Activated CD4-positive, CD25-positive, alpha-beta regulatory T cell treated with anti-CD3 and anti-CD28 coated beads, Interleukin-2, amount 50 U/mL, for 24 hours (primary cell): ENCODE measurements at places on chromosomes 2 and 18.

DNA sequence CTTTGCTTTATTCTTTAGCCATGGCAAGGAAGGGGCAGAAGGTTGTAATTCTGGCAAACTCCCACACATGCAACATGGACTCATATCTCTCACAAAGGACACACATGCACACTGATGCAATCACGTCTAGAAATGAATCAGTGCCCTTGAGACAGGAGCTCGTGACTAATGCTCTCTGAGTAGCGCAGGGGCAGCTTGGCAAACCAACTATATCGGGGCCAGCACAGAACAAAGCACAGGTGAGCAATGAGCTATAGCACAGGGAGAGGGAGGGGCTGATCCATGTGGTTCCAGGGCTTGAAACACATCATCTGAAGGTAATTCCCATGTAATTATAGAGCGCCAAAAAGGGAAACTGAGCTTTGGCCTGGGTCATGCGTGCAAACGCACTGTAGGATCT, 165.2 kb upstream of the KLF7 start:
- peak; percentile 89 for ATAC-seq

- no peak for ATAC-seq
Observed at GRCh38 chr18:67794521-67794920, 278.0 kb upstream of the DSEL start.

- ATAC-seq = no peak
Observed at GRCh38 chr2:171703574-171704347, 16.5 kb downstream of the DYNC1I2 start.

DNA sequence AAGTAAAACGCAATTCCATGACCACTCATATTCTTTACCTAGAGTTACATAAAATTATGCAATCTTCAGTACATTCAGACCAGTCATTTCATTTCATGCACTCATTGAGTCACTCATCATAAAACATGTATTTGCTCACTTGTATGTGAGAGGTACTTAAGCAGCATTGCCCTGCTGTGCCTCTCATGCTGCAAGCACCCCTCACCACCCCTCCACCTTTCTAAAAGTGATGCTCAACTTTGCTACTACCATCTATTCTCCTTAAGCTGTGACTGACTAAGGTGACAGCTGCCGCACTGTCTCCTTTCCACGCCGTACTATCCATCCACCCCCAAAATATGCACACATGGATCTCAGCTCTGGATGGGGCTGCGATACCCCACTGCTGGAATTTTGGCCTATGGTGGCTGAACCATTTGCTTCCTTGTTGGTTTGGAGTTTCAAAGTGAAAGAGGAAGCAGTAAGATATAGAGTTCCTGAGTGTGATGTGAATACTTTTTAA, 7.2 kb downstream of the ARHGAP25 start:
- ATAC-seq = peak; percentile 80

DNA sequence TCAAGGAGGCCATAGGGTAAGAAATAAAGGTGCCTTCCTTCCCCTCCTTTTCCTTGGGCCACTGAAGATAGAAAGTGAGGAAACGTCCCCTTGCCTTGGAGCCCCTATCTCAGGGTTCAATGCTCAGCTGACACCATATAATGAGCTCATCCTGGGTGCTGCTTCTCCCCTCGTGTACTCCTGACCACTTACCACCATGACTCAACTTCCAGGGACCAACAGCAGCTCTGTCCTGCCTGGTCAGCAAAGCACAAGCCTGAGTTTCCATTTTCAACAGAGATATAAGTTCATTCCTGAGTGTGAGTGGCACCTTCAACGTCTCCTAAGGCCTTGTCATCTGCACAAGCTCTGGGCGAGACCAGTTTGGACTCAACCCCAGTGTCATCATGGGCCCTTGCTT, 151.2 kb downstream of the CAPN13 start:
- no peak for ATAC-seq

- ATAC-seq = no peak
Observed at GRCh38 chr2:121501554-121501953, 29.1 kb upstream of the RNU4ATAC start.

DNA sequence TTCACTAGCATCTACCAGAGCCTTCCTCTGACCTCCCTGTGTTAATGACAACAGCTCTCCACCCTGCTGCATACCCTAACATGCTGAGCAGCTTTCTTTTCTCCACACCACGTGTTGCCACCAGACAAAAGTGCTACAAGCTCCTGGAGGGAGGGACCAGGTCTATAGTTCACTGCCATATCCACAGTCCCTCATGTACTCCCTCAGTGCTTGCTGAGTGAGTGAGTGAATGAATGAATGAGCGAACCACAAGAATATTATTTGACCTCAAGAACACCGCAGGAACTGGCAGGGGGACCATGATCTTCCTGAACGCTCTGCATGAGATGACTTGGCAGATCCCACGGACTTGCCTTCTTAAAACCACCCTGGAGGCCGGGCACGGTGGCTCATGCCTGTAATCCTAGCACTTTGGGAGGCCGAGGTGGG, 47.4 kb upstream of the CAB39 start:
- ATAC-seq = no peak

DNA sequence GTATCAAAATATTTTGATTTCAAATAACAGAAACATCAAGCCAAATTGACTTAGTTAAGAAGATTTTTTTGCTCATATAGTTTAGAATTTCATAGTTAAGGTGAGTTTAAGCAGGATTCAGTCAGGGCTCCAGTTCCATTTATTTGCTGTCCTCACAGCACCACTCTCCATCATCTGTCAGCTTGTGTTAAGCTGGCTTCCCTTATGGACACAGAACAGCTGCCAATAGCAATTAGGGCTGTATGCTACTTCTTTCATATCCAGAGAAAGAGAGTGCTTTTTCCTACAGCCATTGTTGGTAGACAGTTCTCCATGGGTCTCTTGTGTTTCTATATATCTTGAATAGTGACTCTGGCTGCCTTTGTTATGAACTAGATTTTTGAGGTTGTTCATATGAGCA, 95.4 kb upstream of the CYP20A1 start:
- no peak for ATAC-seq

DNA sequence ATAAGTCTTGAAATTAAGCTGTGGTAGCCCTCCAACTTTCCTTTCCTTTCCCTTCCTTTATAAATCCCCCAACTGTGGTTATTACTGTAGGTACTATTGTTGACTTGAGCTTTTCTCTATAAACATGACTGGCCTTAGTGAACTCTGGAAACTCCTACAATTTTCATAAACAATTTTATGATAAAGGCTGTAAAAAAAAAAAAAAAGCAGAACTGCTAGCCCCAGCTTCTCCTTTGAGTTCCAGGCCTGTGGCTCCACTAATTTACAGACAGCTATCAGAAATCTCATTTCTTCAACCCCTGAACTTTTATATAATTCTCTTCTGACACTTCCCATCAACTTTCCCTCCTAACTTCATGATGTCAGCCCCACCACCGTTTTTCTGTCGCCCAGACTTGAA, 174.3 kb downstream of the IKZF2 start:
- no peak for ATAC-seq

- ATAC-seq = no peak
Observed at GRCh38 chr2:101399021-101399799, 11.9 kb upstream of the CREG2 start.

DNA sequence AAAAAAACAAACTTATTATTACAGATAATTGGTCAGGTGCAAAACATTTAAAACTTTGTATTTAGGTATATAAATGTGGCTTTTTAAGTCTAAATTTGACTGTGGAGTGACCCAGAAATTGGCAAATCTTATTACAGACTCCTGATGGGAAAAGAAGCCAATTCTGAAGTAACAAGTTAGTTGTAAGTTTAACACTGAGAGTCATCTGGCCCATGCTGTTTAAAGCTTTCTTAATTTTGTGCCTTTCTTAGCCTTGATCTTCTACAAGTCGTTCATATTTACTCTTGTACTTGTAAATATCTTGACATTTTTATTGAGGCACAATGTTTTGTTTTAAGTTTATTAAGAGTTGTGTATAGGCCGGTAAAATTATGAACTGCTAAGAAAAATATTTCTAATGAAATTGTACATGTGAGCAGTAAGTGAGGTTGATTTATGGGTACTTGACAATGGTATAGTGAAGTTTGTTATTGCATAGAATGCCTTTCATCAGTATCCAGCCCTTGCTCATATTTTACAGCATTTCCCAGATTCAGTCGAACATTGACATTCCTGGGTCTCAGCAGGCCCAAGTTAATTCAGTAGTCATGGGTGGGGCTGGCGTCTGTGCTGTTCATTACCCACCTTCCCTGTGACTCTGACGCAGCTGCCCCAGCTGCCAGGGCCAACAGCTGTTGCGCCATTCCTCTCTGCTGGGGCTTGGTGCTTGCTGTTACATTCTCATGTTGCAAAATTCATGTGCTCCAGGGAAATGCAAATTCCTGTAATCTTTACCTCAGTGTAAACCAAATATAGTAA, 121.4 kb downstream of the ZNF236 start:
- no peak for ATAC-seq

DNA sequence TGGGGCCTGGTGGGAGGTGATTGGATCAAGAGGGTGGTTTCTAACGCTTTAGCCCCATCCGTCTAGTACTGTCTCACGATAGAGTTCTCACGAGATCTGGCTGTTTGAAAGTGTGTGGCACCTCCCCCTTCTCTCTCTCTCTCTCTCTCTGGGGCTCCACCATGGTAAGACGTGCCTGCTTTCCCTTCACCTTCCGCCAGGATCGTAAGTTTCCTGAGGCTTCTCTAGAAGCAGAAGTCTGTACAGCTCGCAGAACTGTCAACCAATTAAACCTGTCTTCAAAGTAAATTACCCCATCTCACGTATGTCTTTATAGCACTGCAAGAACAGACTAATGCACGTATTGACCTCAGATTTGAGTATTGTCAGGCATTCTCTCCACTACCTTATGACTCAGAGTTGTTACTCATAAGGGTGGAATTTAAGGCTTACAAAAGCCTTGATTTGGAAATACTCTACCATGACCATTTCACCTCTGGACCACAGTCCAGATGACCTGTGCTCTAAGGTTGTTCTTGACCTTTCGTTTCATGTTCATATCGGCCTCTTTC, 99.5 kb upstream of the AGAP1 start:
- ATAC-seq = no peak

GRCh38 chr2:9761577-9761976, 81.7 kb upstream of the TAF1B start:
- ATAC-seq = no peak

GRCh38 chr2:25309402-25309801, 32.3 kb downstream of the DNMT3A start:
- peak; percentile 33 for ATAC-seq

DNA sequence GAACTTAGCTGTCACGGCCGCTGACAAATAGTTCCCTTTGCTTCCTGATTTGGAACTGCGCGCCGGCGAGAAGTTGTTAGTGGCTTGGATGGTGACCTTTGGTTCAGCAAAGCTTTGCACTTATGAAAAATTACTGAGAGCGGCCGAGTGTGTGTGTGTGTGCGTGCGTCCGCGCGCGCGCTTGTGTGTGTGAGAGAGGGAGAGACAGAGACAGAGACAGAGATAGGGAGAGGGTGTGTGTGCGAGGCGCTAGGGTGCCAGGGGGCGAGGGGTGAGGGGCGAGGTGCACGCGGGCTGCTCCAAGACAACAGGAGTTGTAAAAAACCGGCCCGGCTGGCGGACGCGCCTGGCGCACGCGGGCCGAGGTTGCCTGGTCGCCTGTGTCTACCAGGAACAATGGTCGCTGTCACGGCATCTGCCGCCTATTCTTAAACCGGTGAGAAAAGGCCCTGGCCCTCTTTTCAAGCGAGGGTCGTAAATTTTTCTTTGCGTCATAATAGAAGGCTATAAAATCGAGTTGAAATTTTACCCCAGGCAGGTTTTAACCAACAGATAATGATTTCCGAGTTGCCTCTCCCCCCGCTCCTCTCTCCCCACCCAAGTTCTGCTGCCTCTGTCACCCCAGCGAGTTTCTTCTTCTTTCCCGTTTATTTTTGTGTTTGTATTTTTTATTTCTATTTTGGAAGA, 535 bp downstream of the HOXD3 start:
- no peak for ATAC-seq

GRCh38 chr2:117763804-117764203, 50.7 kb upstream of the DDX18 start:
- ATAC-seq = no peak

DNA sequence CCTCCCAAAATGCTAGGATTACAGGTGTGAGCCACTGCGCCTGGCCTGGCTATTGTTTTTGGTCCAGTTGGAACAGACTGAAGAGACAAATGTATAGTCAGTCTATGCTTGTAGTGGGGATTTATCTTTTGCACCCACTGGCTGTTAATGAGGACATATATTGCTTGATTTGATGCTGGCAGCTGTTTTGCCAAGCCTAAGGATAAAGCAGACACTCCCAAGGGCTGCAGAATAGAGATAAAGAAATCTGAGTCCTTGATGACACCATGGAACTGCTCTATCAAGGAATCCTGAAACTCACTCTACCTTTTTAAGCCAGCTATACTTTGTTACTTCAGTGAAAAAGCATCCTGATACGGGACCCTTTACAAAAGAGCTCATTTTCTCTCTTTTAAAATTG, 43.1 kb upstream of the ENOSF1 start:
- ATAC-seq = no peak

DNA sequence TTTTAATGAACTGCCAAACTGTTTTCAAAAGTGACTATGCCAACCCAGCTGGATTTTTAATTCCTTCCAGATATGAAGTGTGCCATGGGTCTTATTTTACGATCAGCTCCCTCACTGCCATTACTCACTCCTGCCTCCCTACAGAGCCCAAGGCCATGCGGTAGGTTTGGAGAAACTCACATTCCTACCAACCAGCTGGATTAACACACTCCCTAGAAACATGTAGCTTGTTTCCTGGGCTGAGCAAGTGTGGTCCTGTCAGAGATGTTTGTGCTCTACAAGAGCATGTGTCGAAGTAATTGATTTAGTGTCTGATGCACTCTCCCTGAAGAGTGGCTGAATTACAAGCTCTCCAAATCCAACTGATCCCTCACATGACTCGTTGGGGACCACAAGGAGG, 82.5 kb downstream of the SPP2 start:
- ATAC-seq = no peak

DNA sequence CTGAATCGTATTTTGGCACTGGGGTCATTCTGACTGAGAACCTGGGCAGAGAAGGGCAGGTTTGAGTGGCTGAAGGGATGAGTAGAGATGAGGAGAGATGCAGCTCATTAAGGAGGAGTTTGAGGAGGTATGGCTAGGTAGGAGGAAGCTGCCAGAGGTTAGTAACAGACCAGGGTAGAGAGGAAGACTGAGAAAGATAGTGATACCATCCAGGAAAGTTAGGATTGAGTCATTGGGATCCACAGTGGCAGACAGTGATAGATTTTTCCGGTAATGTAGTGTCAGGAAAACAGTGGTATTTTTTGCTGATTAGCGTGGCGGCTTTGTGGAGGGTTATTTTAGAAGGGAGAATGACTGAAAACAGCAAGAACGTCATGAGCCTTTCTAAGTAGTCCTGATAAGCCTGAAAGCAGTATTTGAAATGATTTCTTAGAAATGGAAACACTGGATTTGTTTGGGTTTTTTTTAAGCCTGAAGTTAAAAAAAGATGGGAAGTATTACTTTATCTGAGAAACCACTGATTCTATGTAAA, 65.6 kb upstream of the STON1 start:
- ATAC-seq = no peak

GRCh38 chr2:148545390-148546256, 98.9 kb upstream of the EPC2 start:
- ATAC-seq = peak; percentile 66
